ENCODE measurements at places on chromosomes 5 and 9.
A peak's percentile ranks its signal among the peaks of the same experiment; 100 is the strongest.

- DNase-seq, result peak; percentile 32
These were observed 118.0 kb upstream of the ICE1 start for GRCh38 chr5:5304361-5305020.

- no peak for DNase-seq
These were observed 260.4 kb downstream of the ARL15 start for GRCh38 chr5:54049963-54050362.

GRCh38 chr5:152089644-152090043, 165.0 kb upstream of the GLRA1 start:
- no peak for DNase-seq

DNA sequence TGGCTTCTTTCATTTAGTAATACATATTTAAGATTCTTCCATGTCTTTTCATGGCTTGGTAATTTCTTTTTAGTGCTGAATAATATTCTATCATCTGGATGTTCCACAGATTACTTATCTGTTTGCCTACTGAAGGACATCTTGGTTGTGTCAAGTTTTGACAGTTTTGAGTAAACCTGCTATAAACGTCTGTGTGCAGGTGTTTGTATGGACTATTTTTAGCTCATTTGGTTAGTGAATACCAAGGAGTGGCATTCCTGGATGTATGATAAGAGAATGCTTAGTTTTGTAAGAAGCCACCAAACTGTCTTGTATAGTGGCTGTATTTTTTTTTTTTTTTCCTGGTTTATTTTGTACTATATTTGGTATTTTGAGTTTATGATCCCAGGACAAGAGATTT, 38.4 kb downstream of the PRRC1 start:
- DNase-seq, result no peak

GRCh38 chr9:34178436-34179212, at the start of gene UBAP1:
UBAP1 (plus strand) TSS chr9:34179043; CDS start chr9:34220915, 41,872 bp downstream.
- peak; percentile 99 for DNase-seq

DNA sequence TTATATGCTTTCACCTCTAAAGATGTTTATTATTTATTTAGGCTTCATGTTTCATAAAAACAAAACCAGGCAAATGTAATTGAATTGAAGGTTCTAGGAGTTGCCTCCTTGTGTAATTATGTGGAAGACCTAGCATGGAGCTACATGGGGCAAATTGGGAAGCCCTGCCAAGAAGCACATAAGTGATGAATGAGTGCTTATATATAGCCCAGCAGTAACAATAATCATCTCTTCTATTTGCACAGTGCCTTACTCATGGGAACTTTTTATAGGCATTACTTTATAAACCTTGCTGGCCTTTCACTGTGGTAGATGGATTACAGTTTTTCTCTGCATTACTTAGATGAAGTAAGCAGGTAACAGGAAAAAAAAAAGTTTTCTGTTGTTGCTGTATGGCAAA, 40.0 kb upstream of the GRAMD2B start:
- DNase-seq, result no peak

DNA sequence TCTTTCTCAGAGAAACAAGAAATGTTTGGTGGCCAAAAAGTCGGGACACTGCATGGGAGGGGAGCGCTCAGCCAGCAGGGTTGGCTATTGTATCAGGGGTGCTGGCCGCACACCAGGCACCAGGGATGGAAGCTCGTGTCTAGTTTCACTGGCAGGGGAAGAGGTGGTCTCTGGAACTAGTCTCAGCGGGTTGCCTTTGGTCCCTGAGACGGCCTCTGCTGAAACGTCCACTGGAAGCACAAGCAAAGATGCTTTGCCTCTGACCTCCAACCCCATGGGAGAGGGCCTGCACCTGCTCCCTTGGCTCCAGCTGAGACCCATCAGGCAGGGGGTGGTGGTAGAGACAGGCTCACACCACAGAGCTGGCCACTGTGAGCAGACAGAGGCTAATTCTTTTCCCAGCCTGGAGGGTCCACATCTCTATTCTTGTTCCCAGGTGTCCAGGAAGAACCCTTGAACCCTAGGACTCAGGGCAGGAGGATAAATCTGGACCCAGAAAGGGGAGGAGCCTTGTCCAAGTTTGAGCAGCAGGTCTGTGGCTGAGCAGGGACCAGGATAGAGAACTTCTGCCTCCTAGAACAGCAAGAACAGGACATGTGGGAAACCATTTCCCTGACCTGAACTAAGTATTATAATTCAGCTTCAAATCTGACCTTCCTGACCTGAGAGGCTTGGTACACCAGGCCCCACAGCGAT, 102.6 kb downstream of the RGS3 start:
- no peak for DNase-seq

DNA sequence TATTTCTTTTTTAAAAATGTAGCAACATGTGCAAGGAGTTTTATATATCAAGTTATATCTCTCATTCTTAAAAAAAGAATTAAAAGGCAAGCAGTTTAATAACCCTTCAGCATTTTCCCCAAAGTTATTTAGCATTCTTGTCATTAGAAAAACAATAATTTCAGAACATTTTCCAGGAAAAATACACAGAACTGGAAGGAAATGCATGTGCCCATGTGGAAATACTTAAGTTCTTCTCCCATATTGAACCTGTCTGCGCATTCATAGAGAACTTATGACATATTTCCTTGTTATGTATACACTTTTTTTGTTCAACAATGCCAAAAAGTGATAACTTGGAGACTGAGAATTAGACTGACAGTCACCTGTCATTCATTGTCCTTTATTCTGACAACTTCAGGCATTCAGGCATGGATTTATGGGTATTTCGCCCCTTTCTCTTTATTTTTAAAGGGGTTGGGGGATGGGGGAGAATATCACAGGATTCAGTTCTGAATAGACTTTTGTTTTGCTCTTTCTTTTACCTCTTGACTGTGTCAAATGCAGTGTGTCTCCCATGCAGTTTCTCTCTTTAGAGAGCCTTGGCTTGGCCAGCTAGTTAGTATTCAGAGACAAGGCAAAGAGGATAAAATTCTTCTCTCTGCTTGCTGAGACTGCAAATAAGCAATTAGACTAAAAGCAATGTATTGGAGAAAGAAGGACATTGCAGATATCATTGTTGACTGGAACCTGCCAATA, 701.0 kb downstream of the NR2F1-AS1 start:
- peak; percentile 49 for DNase-seq

DNA sequence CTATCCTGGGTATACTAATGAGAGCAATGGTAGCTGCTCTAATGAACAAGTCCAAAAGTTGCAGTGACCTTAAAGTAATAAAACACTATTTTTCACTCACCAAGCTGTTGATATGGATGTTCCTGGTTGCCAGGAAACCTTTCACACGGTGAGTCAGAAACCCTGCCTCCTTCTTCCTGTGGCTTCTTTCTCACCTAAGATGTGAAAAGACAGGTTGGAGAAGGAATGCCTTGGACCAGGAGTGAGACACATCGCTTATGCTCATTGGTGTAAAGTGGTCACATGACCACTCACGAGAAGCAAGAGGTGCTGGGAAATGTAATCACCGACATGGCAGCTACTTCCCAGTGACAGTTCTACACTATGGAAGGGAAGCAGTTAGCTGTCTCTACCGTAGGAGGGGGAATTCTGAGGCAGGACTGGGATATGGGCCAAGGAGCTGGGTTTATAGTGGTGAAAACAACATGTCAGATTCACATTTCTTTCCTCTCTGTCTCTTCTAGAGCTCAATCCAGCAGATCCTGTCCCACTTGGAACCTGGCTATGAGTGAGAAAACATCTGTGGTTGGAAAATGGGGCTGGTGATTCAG, 320.4 kb upstream of the KLF4 start:
- no peak for DNase-seq

DNA sequence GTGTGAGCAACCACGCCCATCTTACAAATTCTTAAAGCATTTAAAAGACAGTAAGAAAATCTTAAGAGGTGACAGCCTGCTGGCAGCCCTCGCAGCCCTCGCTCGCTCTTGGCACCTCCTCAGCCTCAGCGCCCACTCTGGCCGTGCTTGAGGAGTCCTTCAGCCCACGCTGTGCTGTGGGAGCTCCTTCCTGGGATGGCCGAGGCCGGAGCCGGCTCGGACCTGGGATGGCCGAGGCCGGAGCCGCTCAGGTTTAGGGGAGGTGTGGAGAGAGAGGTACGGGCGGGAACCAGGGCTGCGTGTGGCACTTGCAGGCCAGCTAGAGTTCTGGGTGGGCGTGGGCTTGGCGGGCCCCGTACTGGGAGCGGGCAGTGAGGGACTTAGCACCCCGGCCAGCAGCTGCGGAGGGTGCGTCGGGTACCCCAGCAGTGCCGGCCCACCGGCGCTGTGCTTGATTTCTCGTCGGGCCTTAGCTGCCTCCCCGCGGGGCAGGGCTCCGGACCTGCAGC, 9.3 kb upstream of the ECM2 start:
- no peak for DNase-seq

DNA sequence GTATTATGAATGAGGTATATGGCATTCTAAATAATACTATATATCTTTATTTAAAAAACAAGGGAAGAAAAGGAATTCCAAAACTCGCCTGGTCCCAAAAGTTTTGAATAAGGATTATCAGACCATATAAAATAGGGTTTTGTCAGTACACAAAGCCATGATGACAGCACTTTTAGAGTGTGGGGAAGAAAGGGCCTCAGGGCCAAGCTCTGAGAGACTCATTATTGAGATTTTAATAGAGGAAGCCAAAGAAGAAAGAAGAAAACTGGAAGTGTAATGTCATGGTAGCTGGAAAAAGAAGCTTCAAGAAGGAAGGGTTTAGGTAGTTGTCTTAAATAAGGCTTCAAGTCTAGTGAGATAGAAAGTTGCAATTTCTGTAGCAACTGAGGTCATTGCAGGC, 53.0 kb downstream of the FCHO2 start:
- DNase-seq, result no peak

DNA sequence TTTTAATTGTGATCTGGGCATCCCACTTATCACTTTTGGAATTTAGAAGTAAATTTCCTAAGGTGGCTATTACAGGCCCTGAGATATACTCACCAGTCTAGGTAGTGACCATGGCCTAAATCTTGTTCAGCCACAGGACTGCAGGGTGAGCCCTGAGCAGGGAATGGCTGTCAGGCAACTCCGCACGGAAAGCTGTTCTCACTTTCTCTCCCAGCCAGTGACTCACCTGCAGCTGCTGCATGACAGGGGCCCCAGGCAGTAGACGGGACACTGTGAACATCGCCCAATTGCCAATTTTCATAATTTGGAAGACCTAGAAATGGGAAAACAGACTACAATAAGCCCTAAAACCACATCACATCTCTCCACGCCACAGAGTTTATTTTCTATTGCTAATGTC, 69.6 kb upstream of the TAF1L start:
- no peak for DNase-seq

DNA sequence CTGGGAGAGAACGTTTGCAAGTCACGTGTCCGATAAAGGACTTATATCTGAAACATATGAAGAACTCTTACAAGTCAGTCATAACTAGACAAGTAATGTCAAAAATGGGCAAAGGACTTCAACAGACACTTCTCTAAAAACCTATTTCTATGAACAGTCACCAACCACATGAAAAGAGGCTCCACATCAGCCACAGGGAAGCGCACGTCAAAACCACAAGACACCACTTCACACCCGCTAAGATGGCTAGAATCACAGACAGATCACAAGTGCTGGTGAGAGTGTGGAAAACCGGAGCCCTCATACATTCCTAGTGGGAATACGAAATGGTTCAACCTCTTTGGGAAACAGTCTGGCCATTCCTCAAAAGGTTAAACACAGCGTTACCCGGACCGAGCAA, 11.5 kb upstream of the CARD9 start:
- DNase-seq, result no peak

DNA sequence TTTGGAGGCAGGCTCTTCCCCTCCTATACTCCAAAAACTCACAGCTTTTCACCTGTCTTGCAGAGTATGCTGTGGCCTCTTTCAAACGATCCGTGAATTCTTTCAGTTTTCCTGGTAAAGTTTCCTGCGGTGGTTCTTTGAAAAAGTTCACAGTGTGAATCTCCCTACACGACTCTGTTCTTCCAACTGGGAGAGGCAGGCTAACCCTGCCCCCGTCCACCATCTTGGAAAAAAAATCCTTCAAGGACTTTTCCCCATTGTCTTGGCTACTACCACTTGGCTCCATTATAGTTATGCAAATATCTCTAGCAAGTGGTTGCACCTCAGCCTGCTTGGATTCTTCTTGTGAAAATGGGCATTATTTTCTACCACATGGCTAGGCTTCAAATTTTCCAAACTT, 382.6 kb downstream of the AGTPBP1 start:
- no peak for DNase-seq

GRCh38 chr9:18857769-18858168, 175.2 kb downstream of the SAXO1 start:
- DNase-seq, result no peak

DNA sequence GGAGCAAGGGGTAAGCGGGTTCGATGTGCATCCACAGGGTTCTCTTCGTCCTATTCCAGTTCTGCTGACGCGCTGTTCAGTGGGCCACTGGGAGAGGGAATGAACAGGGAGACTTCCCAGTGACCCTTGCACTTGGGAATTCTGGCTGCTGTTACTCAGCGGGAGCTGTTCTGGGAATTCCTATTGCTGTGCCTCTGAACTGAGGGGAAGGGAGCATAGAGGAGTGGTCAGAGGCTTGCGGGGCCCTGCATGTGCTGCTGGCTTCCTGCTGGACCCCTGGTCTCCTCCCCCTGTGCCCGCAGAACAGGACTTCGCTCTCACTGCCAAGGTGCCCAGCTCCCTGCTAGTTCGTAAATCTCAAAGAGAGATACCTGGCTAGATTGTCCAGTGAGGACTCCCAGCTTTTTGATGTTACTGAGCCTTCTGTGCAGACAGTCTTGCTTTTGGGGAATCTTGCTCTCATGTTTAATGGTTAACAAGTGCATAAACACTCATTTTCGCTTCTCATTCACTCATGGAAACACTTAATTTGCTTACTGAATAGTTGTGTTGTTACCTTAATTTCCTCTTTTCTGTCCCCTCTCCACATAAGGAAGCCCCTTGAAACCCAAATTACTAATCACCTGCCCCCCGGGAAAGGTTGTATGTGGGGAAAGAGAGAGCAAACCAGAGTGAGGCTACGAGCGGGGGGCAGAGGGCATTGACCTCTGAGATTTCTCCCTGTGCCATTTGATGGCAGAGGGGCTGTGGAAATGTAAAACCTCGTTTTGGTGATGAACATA, 5.9 kb downstream of the TRIO start:
- no peak for DNase-seq

Data from neural progenitor cell (in vitro differentiated cells).